ENCODE measurements at places on chromosomes 4 and X.

GRCh38 chrX:53239474-53239873, 14.5 kb upstream of the KDM5C start:
- no peak for DNase-seq

GRCh38 chr4:168440442-168441264, 39.6 kb downstream of the DDX60L start:
- no peak for DNase-seq

DNA sequence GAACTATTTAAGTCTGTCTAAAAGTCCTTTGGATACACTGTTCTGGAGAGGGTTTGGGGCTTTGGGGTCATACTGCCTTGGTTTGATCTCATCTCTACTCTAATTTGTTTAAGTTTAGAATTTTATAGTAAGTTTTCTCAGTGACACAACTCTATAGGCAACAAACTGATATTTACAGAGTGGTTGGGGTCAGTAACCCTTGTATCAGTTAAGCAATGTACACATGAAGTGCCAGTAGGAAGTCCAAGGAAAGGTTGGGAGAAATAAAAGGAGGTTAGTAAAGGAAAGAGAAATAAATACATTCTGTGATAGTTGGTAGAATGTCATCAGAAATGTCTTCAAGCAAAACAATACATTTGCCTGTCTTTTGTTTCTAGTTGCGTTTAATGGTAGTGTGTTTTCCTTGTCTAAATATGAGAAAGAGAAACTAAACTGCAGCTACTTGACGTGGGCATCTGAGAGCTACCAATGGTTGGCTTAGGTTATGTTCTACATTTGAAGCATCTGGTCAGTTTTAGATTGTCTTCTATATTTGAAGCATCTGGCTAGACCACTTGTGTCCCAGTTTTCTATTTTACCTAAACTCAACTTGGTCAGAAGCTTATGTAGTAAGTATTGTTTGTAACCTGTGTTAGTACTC, 6.9 kb downstream of the ATP7A start:
- DNase-seq = no peak

- DNase-seq = no peak
Measured at GRCh38 chrX:150958177-150958576, 25.0 kb upstream of the HMGB3 start.

- DNase-seq = peak; percentile 1
Measured at GRCh38 chrX:102154900-102155805, 624 bp downstream of the BEX5 start.

DNA sequence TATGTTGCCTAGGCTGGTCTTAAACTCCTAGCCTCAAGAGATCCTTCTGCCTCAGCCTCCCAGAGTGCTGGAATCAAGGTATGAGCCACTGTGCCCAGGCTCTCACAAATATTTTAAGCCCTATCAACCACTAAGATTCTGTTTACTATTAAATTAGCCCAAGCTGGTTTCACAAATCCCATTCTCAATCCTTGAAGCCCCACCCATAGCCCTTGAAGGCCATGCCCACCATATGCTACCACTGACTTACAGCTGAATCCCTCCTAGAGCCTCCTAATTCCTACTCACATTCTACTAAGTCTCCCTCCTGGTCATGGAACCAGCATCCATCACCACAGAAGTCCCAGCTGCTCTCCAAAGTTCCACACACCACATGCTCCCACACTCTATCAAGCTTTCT, 9.7 kb downstream of the GRIPAP1 start:
- no peak for DNase-seq

DNA sequence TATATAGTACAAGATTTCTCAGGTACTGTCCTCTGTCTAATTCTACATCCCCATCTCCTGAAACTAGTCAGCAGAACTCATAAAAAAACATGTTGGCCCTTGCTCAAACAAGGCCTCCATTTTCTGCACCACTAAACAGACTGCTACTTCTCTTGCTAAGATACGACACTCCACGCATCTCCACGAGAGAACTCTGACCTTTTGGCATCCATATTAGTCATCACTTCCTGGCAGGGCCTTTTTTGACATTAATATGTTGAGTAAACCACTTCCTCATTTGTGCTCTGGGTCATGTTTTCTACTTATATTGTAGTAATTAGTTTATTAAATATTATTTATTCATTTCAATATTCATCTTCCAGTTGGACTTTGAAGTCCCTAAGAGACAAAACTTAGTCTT, 65.6 kb downstream of the DCAF8L1 start:
- no peak for DNase-seq

- no peak for DNase-seq
Measured at GRCh38 chr4:48329193-48329592, 12.1 kb upstream of the SLAIN2 start.

DNA sequence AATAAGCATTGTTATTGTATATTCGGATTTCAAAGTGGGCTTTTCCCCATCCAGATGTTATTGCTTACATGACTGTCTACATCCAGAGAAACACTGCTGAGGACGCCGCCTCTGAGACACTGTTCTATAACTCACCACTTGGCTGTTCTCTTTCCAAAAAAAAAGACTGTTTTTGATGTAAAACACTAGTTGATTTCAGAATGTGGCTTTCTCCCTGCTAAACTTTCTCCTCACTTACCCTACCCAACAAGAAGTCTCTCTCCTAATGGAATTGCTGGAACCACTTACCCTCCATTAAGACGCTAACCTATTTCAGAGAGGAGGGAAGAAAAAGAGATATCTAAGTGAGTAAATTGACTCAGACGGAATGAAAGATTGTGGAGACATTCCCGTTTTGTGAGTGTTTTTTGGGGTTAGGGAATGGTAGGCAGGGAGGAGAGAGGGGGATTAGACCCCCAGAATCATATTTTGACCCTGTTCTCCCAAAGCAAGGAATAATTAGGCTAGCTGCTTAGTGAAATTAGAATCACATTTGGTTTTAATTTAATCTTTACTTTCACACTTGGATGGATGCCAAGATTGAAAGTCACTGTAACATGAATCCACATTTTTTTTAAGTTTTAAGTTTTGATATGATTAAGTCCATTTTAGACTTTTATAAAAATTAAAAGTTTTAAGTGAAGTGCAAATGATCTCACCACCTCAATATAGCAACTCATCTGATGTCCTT, 174.9 kb downstream of the CHIC2 start:
- DNase-seq = no peak

- DNase-seq = no peak
Measured at GRCh38 chr4:14528918-14529317, 473.4 kb upstream of the CPEB2 start.

- no peak for DNase-seq
Measured at GRCh38 chr4:73725985-73726384, 14.4 kb upstream of the CXCL8 start.

GRCh38 chr4:30870513-30870912, 150.3 kb downstream of the PCDH7 start:
- no peak for DNase-seq

- DNase-seq = no peak
Measured at GRCh38 chr4:39627413-39627812, 11.3 kb downstream of the SMIM14 start.

DNA sequence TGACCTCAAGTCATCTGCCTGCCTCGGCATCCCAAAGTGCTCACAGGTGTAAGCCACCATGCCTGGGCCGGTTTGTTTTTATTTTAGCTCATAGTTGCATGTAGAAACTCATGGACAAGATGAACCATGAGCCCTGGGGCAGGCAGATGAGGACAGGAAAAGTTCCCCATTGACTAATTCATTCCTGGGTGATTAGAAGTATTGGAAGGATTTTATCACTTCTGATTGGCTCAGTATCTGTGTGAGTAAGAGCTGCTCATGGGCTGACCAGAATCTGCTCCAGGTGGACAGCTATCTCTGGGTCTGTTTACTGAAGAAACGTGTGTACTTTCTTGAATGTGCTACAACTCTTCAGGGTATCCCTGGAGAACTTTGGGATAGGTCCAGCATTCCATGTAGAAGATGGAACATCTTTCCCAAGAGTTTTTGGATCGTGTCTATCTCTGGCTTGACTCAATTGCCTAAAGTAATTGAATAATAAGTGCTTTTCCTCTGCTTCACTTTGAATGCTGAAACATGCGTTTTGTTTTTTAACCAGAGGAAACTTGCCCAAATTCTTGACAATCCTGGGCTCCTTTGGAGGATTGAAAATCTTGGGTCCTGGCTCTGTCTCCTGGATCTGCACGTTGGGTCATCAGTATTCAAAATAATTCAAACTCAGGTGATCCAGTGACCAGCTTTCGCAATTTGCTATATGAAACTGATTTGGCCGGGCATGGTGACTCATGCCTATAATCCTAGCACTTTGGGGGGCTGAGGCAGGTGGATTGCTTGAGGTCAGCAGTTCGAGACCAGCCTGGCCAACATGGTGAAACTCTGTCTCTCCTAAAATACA, 88.6 kb upstream of the DHRSX start:
- DNase-seq = no peak

- peak; percentile 57 for DNase-seq
Measured at GRCh38 chrX:3713225-3713936, at the start of gene PRKX. Gene PRKX, minus strand, starts transcription at chrX:3713649. Its CDS starts 396 bp downstream, at chrX:3713253.

DNA sequence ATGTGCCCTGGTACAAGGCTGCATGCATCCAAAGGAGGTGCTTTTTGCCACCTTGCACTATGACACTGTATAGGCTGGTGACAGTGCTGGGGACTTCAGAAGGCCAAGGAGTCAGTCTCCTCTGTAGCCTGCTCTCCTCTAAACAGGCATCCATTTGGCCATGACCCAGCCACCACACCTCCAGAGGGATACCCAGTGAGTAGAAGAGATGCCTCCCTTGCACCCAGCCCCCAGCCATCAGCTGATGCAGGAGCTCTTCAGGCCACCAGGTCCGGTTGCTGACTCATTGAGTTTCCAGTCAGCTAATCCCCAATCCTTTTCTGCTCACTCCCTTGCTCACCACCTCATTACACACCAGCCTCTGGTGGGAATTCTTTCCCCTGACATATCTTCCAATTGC, 99.8 kb downstream of the PJA1 start:
- DNase-seq = no peak

DNA sequence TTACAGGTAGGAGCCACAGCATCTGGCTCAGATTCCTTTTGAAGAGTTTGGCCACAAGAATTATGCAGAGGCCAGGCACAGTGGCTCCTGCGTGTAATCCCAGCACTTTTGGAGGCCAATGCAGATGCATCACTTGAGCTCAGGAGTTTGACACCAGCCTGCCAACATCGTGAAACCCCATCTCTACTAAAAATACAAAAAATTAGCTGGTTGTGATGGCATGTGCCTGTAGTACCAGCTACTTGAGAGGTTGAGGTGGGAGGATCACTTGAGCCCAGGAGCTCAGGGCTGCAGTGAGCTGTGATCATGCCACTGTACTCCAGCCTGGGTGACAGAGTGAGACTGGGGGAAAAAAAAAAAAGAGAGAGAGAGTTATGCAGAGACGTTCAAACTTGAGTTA, 53.0 kb downstream of the MID1IP1 start:
- no peak for DNase-seq

GRCh38 chrX:2526390-2526789, 25.6 kb upstream of the DHRSX start:
- no peak for DNase-seq

GRCh38 chr4:3745886-3746656, 20.1 kb upstream of the ADRA2C start:
- DNase-seq = no peak

- no peak for DNase-seq
Measured at GRCh38 chr4:13570916-13571315, 26.6 kb upstream of the NKX3-2 start.

GRCh38 chrX:42628471-42628870, 149.5 kb downstream of the PPP1R2C start:
- no peak for DNase-seq

GRCh38 chr4:127586922-127587571, 45.7 kb upstream of the INTU start:
- no peak for DNase-seq

DNA sequence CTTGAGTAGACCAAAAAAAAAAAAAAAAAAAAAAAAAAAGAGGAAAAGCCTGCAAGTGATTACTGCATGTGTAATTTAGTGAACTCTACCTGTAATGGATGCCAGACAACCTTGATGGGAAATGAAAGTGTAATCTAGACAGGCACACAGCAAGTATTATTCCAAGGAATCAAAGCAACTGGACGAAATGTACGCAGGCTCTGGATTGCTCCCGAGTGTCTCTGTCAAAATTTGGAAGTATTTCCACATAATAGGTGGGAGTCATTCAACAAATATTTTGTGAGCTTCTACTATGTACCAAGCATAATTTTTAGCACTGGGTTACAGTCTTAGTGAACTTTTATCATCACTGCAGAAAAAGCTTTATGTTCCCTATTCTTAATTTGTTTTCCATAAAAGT, 64.2 kb downstream of the LIMCH1 start:
- no peak for DNase-seq

DNA sequence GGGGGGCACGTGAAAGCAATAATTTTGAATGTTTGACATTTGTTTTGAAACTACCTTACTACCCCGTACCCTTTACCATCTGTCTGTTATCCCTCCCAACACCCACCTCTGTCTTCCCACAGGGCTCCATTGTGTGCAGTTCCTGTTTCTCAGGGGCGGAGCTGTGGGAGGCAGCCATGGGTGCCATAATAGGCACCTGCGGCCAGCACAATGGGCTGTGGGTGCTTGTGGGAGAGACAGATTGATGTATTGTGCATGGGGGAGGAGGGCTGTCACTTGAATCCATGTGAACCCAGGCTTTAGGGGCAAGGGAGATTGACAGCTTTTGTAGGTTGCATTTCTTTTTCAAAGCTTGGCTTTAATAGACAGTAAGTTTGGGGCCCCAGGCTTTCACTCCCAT, 122.6 kb upstream of the CXorf66 start:
- no peak for DNase-seq

- DNase-seq = no peak
Measured at GRCh38 chr4:72218953-72219352, 187.2 kb downstream of the NPFFR2 start.

DNA sequence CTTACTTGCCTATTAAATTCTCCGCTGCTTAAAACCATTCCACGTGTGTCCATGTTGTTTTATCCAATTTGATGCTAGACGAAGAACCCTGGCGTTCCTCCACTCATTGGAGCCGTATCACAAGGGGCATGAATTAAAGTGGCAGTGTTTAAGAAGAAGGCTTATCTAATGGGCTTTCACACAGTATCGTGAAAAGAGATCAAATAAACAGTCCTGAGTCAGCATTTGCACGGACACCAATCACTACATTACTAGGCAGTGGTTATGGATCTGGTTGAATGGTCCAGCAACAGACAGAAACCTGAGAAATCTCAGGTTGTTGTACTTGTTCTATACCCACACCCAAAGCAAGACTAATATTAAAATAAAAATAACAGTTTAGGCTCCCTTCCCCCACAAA, 671.6 kb downstream of the FAT4 start:
- no peak for DNase-seq

GRCh38 chr4:2333356-2333841, 71.5 kb upstream of the MXD4 start:
- DNase-seq = no peak

DNA sequence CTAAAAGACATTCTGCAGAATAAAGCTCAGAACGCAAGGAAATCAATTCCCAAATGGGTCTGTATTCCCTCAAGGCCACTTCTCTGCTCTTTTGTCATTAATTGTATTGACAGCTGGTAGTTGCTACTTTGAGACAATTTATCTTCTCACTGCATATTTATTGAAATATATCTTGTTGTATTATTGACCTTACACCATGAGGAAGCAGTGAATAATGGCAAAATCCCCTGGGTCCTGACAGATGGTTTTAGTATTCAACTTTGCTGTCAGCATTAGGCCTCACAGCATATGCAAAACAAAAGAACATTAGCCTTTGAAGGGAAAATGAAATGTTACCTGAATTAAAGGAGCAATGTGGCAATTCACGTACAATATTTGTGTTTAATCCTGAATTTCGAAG, 406.1 kb upstream of the TRAM1L1 start:
- DNase-seq = no peak

All from effector CD8-positive, alpha-beta T cell (primary cell).